ENCODE measurements at places on chromosomes 13 and 19.

- no peak for DNase-seq
Measured at GRCh38 chr19:38369584-38369983, 4.8 kb upstream of the PSMD8 start.

DNA sequence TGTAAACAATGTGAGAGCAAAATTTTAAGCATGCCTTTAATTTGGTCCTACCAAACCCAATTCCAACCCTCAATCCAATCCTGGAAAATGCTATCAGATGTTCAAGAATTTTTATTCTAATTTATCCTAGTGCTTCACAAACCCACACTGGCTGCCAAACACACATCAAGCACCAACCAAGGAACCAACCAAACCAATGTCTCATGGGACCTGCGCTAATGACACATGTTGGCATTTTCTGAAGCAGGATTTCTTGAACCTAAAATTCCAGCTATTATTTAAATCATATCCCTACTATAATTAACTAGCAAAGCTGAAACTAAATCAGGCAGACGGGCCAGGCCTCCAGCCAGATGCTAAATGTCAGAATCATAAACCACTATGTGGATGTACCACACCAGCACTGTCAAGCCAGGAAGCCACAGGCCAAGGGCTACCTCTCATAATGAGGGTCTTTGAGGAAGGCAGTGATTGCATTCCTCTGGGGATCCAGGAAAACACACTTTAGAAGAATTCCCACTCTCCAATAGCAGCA is 5.8 kb downstream of the LATS2 start:
- no peak for DNase-seq

GRCh38 chr19:46025835-46026234 is 3.0 kb upstream of the PGLYRP1 start:
- DNase-seq: no peak

DNA sequence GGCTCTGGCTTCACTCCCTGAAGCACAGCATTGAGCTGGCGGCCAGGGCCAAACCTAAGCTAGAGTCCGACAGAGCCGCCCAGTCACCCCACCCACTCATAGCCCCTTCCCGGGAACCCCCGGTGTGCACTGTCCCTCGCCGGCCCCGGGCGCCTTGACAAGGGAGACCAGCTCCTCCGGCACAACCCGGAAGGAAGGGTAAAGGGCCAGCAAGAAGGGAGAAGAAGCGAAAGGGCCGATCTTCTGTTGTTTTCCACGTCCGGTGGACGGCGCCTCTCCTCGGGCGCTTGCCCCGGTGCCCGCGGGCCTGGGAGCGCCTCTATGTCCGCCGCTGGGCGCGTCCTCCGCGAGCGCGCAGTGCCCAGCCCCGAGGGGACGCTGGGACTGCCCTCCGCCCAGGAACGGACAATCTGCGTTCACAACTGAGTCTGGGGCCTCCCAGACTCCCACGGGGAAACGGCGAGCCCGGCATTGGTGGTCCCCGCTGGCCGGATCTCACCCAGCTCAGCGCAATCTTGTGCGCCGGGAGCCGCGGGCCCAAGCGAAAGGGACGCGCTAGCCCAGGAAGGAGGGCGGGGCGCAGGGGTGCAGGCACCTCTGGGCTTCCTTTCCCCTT is 172.5 kb upstream of the MIR17HG start:
- DNase-seq: no peak

- no peak for DNase-seq
Measured at GRCh38 chr19:40380199-40381037, 9.6 kb downstream of the HIPK4 start.

DNA sequence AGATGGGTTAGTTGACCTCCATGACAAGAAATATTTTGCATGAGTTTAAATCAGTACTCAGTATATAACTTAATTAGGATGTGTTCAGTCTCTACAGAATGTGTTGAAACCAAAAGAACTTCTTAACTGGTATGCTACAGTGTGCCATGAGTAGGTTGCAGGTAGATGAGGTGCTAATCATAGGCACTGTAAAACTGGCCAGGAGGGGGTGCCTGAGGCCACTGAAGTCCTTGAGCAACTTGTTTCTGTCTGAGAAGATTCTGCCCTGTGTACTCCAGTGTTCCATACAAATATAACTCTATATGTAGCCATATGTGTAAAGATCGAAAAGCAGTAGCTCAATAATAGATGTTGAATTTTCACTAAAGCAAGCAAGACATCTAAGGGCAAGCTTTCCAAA is 549.2 kb upstream of the KLF12 start:
- no peak for DNase-seq

Measured in stimulated activated CD4-positive, alpha-beta T cell treated with anti-CD3 and anti-CD28 coated beads, Interleukin-15, amount 100 ng/mL, for 1 hour (primary cell).